Left kidney (tissue), 8 donors: ENCODE measurements at places on chromosomes 16 and 17.

- DNase-seq, result no peak
Measured at GRCh38 chr17:34711646-34712045, 132.3 kb downstream of the TMEM132E start.

GRCh38 chr16:83285921-83286320 is 521.9 kb upstream of the HSBP1 start:
- DNase-seq, result no peak

DNA sequence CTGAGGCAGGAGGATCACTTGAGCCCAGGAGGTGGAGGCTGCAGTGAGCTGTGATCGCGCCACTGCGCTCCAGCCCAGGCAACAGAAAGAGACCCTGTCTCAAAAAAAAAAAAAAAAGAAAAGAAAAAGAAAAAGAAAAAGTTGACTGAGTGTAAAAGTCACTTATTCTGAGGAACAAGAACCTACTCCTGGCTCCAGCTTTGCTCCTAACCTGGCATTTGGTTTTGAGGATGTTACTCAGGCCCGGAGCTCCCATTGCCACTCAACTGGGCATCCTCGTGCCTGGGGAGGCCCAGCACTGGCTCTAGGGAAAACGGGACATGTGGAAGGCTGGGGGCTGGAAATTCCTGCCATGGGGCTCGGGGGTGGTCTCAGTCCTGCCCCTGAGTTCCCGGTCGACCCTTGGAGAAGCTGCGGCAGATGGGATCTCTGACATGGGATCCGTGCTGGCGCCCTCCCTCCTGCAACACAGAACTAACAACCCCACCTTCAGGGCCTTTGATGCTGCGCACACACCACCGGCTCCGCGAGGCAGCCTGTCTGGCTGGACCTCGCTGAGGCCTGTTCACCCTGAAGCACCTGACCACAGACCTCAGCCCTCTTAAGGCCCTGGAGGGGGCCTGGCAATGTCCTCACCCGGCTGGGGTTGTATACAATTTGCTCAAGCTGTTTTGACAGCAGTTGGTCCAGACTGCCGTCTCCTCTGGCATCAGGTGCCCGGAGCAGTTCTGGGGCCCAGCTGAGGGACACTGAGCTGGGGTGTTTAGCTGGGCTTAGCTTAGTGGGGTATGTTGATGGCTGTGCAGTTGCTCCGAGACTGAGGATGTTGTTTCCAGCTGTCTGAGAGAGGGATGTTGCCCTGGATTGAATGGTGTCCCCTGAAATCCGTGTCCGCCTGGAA is 12.3 kb downstream of the CD7 start:
- no peak for DNase-seq

GRCh38 chr16:4017807-4018206 is 98.4 kb downstream of the ADCY9 start:
- no peak for DNase-seq

- DNase-seq, result no peak
Measured at GRCh38 chr16:51710186-51710585, 559.1 kb upstream of the SALL1 start.

DNA sequence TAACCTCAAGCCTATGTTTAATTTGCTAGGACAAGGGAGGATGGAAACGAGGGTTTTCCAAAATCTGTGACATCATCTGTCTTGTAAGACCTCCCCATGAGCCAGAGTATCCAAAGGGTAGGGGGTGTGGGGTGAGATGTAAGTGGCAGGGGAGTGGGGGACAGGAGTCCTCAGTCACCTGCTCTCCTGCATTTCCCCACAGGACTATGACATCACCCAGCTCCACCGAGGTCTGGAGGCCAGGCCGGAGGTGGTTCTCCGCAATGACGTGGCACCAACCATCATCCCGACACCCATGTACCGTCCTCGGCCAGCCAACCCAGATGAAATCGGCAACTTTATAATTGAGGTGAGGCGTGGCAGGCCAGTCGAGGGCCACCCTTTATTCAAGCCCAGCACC is 41.5 kb upstream of the CDH1 start:
- no peak for DNase-seq

GRCh38 chr17:69501591-69502468 is 87.3 kb downstream of the MAP2K6 start:
- DNase-seq, result peak; percentile 74

GRCh38 chr16:74623214-74623838 is 16.4 kb upstream of the GLG1 start:
- peak; percentile 48 for DNase-seq

- no peak for DNase-seq
Measured at GRCh38 chr16:11092788-11093571, 148.6 kb downstream of the CLEC16A start.

DNA sequence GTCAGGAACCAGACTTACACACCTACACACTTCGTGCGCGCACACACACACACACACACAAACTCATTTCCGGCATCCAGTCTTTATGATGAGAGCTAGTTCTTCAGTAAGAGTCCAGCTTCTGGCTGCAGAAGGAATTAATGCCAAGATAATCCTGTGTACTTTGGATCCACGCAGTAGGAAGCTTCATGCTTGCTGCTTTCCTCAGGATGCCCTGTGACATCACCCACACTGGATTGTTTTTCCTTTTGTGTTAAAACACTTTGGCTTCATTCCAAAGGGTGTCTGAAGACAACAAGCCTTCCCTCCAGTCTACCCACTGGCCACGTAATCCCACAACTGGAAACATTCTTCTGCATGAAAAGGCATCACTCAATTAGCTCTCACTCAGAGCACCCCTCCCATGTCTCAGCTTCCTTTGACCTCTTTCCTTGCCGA is 35.4 kb downstream of the KCNJ16 start:
- no peak for DNase-seq

DNA sequence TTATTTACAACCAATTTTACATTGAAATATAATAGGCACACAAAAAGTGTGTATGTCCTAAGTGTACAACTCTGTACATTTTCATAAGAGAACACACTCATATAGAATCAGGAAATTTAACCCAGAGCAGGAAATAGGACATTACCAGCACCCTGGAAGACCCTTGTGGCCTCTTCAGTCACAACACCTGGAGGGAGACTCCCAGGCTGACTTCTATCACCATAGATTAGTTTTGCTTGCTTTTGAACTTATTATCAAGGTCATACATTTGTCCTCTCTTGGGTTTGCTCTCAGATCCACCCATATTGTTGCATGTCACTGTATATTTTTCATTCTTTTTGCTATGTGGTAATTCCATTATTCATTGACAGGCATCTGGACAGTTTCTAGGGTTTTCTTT is 5.8 kb downstream of the RIPOR1 start:
- no peak for DNase-seq

DNA sequence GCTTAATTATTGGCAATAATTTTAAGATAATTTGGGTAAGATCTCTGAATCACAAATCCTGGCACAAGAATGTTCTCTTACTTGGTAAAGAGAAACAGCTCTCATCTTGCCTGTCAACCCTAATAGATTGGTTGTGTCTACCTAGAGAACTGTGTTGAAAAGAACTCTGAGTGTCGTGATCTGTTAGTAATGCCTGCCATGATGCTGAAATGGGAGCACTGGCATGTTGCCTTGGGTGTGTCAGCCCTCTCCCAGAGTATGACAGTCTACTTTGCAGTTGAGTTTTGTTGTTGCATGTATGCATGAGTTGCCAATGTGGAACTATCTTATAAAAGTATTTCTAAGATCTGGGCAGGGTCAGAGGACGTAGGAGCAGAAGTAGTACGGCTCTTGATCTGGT is 221.4 kb downstream of the MAF start:
- no peak for DNase-seq

DNA sequence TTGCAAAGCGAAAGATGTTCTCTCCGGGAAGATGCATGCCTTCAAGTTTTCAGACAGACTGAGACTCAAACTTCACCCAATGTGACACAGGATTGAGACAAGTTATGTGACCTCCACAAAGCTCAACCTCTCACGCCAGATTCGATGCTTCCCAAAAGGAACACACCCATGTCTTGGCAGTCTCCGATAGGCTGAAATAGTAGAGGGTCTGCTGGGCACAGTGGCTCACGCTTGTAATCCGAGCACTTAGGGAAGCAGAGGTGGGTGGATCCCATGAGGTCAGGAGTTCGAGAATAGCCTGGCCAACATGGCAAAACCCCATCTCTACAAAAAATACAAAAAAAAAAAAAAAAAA is 22.1 kb downstream of the ZFHX3 start:
- DNase-seq, result no peak

- no peak for DNase-seq
Measured at GRCh38 chr17:67212714-67213417, 32.1 kb downstream of the HELZ start.
